ENCODE measurements at places on chromosomes 3 and 15. TPM values are rescaled to one million over a fixed set of nuclear protein-coding genes. Genes with fewer than 3 reads are reported as not detected.

DNA sequence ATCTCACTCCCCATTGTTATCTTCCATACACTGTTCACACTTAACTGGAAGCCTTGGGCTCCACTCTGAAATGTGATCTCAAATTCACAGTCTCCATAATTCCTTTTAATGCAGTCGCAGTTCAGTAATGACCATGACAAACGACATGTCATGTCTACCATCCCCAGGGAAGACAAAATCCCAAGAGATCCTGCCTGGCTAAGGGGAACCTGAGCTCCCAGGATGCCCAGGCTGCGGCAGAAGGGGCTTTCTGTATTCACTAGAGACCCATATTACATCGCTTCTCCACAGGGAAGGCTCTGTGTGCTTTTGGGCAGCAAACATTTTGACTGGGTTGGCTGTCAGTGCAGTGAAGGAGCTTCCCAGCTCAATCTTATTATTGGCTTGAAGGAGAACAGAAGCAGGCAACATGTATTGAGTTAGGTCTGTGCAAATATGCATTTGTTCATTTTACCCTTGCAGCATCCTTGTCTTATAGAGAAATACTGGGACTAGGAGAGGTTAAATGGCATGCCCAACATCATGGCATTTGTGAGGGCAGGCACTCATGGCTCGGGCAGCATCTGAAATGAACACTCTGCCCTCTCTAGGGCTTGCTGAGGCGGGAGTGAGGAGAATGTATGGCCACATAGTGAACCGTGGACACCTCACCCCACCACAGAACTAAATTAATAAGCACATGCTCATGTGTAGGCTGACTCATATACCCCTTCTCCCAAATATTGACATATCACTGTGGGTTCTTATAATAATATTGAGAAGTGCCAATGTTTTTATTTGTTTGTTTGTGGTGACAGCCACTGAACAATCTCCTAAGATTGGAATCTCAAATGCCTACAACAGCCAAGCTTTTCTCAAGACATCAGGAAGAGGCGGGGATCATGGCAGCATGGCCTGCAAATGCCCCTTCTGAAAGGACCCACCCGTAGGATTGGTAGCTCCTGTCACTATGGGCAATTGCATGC lies 141.6 kb upstream of the FOXB1 start:
- no peak for DNase-seq

GRCh38 chr3:76969996-76970615 lies 69.8 kb upstream of the ROBO2 start:
- DNase-seq, result no peak

DNA sequence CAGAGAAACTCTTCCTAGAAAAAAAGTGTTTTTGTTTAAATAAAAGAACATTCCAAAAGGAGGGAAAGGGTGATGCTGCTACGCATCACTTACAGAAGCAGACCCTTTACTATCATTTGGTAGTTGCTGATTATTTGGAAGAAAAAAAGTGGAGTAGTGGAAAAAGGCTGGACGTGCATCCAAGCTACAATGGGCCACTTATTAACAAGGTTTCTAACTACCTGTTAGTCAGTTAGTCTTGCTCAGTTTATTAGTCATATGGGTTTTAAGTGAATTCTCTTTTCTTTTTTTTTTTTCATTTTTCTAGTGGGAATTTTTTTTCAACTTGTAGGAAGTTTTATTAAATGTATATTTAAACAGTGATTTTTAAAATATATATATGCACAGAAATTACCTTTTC lies 866.0 kb downstream of the MCTP2 start:
- DNase-seq, result no peak

- no peak for DNase-seq
Measured at GRCh38 chr3:87236093-87236492, 9.0 kb downstream of the CHMP2B start.

Gene ITGB5
- total RNA-seq, result 250 TPM
